ENCODE measurements at places on chromosomes 2 and 18.

DNA sequence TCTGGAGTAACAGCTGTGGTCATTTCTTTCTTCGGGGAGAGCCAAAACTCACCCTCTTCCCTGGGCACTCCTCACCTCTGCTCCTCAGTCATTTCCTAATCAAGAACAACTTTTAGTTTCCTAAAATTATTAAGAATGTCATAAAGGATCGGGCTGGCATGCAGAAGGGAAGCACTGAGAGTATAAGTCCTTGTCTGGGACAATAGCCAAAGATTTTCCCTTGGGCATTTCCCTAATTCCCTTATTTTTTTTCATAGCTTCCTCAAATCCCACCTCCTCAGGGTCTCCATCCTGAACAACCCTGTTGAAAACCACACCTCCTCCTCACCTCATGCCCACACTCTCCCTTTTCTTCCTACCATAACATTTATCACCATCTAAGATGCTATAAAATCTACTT is 115.0 kb downstream of the MREG start:
- DNase-seq: no peak

DNA sequence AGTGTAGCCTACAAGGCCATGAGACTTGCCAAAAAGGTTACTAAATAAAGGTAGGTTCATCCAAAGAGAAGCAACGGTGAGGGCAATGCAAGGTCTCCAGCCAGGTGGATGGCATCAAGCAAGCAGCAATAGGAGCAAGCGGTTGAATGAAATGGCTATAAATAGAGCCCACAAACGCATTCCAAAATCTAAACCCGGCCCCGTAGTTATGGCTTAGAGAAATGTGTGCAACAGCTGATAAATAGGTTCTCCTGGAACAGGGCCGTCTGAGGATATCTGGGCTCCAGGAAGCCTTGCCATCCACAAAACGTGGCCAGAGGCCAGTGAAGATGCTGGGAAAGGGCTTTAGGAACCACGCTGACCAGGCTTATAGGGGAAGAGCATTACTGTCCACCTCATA is 146.1 kb upstream of the PID1 start:
- DNase-seq: no peak

DNA sequence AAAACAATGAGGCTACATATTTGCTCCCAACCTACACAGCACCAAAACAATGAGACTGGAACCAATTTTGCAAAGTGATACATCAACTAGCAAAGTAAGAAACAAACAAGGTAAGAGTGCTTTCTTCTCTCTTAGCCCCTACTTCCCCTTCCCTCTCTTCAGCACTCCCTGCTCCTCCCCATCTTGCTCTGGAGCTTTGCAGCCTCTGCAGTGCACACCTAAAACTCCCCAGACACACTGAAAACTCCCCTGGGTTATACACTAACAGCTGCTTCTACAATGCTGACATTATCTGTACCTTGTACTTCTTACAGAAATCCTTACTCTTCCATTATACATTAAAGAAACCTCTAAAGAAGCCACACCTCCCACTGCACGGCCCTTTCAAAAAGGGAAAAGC is 93.7 kb downstream of the RBMS1 start:
- DNase-seq: no peak

DNA sequence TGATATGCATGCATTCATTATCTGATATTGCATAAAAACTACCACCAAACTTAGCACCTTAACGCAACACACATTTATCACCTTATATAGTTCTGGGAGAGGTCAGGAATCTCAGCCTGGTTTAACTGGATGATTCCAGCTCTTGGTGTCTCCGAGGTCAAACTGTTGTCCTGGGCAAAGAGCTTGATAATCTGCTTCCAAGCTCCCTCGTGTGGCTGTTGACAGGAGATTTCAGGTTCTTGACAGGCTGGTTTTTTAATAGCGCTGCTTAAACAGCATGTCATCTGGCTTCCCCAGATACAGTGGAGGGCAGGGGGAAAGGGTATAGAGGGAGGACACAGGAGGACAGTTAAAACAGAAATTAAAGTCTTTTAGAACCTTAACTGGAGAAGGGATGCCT is 785.0 kb downstream of the CNTNAP5 start:
- DNase-seq: no peak

GRCh38 chr2:88885275-88885674 is 193.8 kb downstream of the RPIA start:
- DNase-seq: no peak

DNA sequence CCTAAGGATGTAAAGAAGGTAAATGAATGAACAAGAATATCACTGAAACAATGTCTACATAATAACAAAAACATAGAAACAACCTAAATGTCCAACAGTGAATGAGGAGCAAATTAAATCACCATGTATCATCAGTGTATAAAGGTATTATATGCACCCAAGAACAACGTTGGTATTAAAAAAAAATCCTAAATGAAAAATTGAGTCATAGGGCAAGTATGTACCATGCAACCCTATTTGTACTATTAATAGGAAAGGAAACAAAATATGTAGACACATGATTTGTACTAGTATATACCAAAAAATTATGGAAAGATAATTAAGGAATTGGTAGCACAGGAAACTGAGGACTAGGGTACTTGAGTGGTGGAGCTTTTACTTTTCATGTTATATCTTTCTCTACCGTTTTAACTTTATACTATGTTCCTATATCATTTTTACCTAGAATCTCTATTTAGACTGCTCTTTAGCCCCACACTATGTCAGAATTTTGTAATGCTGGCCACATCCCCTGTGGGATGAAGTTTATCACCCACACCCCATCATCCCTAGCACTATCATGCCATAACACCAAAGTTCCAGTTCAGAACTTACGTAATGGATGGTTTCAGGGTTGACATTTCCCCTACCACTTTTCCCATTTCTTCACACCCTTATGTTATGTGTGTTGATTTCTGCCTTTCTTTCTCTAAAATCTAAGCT is 25.6 kb downstream of the IKZF2 start:
- no peak for DNase-seq

GRCh38 chr2:64312622-64313397 is 141.2 kb upstream of the LGALSL start:
- no peak for DNase-seq

GRCh38 chr2:58006256-58006951 is 40.2 kb upstream of the VRK2 start:
- DNase-seq: no peak

- DNase-seq: no peak
Observed at GRCh38 chr2:10559634-10560224, 111.6 kb upstream of the ODC1 start.

- no peak for DNase-seq
Observed at GRCh38 chr2:25228848-25229278, 60.5 kb upstream of the POMC start.

DNA sequence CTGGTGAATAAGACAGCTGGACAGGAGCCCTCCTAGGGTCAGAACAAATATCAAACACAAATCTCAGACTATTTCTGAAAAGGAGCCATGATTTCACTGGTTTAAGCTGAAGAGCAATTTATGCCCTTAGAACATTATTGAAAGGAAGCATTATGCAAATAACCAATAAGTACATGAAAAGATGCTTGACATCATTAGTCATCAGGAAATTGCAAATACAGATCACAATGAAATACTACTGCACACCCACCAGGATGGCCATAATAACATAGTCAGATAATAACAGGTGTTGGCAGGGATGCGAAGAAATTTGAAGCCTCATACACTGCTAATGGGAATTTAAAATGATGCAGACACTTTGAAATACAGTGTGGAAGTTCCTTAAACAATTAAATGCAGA is 176.4 kb upstream of the RAB6C start:
- no peak for DNase-seq

- DNase-seq: no peak
Observed at GRCh38 chr18:58538604-58539386, 90.1 kb downstream of the ALPK2 start.

- no peak for DNase-seq
Observed at GRCh38 chr2:236165842-236166795, 2.1 kb downstream of the GBX2 start.

Data from RWPE2 (cell line).